NCI-H2029 (cell line): ENCODE measurements at places on chromosomes 5 and 9.

- DNase-seq = no peak
Observed at GRCh38 chr5:132752581-132753125, 5.4 kb downstream of the CCNI2 start.

- no peak for DNase-seq
Observed at GRCh38 chr9:100459963-100460362, 13.0 kb upstream of the TMEFF1 start.

- peak; percentile 38 for DNase-seq
Observed at GRCh38 chr5:94849821-94850736, 231.6 kb downstream of the SLF1 start.

- no peak for DNase-seq
Observed at GRCh38 chr9:109880276-109881169, 100.5 kb downstream of the PALM2AKAP2 start.

DNA sequence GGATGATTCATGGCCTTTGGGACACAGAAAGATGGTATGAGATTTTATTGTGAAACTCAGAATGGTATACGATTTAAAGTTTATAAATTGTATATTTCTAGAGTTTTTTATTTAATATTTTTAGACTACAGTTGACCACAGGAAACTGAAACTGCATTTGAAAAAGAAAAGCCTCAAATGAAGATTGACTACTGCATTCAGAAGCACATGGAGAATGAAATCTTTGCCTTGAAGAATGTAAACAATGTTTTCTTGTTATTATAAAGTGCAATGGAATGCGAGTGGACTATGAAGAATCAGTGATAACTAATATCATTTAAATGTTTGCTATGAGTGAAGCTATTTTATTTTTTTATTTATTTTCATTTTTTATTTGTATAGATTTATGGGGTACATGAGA, 169.1 kb upstream of the CDH18 start:
- DNase-seq = no peak

DNA sequence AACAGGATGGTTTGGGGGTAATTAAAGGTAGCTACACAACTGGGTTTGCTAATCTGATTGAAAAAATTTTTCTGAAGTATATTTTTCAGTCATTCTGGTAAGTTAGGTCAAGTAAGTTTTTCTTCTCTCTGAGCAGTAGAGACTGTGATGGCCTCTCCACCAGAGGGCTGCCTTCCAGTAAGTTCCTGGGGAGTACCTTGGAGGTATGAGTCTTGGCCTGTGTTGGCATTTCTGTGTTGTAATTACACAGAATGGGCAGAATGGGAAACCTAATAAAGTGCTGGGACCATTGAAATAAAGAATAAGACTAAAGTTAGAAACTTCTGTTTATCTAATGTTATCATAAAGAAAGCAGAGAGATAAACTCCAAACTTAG, 430.8 kb downstream of the ARHGEF28 start:
- no peak for DNase-seq

DNA sequence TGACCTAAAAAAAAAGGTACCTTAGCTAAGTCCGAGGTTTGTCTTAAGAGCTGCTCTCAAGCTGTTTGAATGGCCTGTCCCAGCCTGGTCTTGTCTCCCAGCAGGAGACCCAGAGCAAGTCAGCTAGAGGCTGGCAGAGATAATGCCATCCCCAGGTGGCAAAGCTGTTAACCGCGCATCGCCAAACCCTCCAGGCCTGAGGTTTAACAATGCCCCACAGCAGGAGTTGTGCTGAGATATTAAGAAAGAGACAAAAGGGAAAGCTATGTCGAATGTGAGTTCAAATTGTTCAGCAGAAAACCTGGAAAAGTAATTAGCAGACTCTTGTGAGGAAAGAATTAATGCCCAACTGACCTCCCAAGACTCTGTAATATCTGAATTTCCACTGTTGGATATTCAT, 187.1 kb downstream of the FSTL4 start:
- no peak for DNase-seq

GRCh38 chr9:136044971-136045594, 50.0 kb downstream of the NACC2 start:
- DNase-seq = no peak

GRCh38 chr5:181045316-181045715, 5.2 kb downstream of the BTNL9 start:
- DNase-seq = no peak

GRCh38 chr9:35748858-35749514, at the start of the genes GBA2 and RGP1:
GBA2 (minus strand) TSS chr9:35749228; CDS start chr9:35748704, 524 bp downstream.
RGP1 (plus strand) TSS chr9:35749287; CDS start chr9:35749756, 469 bp downstream.
- DNase-seq = peak; percentile 82

GRCh38 chr5:170190436-170191134, 42.2 kb upstream of the C5orf58 start:
- no peak for DNase-seq

DNA sequence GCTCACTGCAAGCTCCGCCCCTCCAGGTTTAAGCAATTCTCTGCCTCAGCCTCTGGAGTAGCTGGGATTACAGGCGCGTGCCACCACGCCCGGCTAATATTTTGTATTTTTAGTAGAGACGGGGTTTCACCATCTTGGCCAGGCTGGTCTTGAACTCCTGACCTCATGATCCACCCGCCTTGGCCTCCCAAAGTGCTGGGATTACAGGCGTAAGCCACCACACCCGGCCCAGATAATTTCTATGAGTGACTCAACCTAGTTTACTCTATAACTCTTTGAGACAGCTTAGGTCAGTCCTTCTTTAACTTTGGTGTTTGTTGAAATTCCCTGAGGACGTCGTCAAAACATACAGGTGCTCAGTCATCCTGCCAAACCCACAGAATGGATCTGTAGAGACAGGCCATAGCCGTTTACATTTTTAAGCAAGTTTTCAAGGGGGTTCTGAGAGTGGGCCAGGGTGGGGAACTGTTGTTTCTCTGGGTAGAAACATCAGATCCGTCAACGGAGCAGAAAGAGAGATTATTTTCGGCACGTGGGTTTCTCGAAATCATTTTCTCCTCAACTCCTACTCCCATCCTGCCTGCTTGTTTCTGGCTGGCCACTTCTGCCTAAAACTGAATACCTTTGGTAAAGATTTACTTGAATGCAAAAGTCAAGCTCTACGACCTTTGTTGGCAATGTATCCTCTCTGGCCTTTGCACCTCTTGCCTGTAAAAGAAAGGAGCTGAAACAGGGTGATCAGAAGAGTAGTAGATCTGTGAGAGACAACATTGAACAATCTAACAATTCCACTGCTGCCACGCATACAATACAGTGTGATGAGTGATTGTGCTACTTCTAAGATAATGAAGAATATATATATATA, 6.0 kb upstream of the BOD1 start:
- DNase-seq = no peak

- no peak for DNase-seq
Observed at GRCh38 chr5:35651002-35651756, 33.5 kb downstream of the SPEF2 start.

- DNase-seq = no peak
Observed at GRCh38 chr5:151451626-151452520, 4.5 kb downstream of the SLC36A1 start.

DNA sequence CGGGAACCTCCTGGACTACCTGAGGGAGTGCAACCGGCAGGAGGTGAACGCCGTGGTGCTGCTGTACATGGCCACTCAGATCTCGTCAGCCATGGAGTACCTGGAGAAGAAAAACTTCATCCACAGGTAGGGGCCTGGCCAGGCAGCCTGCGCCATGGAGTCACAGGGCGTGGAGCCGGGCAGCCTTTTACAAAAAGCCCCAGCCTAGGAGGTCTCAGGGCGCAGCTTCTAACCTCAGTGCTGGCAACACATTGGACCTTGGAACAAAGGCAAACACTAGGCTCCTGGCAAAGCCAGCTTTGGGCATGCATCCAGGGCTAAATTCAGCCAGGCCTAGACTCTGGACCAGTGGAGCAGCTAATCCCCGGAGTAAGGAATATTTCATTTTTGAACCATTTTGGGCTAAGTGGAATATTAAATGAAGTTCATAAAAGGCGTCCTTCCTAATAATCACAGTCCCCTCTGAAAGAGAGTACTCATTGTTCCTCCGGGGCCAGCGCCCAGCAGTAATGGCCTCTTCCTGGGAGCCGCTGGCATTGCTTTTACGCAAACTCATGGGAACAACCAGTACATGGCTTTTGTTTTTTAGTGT, 23.6 kb downstream of the QRFP start:
- DNase-seq = no peak

- no peak for DNase-seq
Observed at GRCh38 chr5:16659536-16659935, 42.7 kb upstream of the RETREG1 start.

GRCh38 chr5:160923936-160924710, 72.1 kb upstream of the ATP10B start:
- peak; percentile 61 for DNase-seq

DNA sequence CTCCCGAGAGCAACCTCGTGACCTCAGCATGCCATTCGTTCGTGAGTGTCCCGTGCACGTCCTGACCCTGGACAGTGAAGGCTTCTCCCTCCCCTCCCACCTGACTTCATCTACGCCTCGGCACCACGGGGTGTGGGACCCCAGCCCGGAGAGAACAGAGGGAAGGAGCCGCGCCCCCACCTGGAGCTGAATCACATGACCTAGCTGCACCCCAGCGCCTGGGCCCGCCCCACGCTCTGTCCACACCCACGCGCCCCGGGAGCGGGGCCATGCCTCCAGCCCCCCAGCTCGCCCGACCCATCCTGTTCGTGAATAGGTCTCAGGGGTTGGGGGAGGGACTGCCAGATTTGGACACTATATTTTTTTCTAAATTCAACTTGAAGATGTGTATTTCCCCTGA, 38.3 kb upstream of the FCN2 start:
- DNase-seq = no peak

GRCh38 chr9:124771867-124772679, 962 bp upstream of the NR6A1 start:
- DNase-seq = peak; percentile 59

DNA sequence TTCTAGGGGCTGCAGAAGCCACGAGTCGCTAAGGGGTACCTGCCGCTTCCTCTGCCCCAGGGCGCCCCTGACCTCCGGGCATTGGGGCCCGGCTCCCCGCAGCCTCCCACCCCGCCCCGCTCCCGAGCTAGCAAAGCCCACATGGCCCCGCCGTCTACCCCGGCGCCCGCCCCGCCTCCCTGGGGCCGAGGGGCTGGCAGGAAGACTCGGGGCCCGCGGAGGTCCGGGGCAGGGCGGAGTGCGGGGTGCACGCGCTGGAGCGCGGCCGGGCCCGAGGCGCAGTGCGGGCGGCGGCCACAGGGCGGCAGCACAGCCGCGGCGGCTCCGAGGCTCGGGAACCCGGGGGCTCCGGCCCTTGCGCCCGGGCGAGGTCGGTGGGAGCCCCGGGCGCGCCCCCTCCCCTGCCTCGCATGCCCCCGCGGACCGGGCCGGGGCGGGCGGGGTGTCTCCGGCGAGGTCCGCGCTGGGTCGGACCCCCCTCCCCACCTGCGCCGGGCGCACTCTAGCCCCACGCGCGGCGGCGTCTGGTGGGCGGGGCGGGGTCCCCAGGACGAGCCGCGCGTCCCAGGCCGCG, 6.7 kb downstream of the NRARP start:
- DNase-seq = no peak

DNA sequence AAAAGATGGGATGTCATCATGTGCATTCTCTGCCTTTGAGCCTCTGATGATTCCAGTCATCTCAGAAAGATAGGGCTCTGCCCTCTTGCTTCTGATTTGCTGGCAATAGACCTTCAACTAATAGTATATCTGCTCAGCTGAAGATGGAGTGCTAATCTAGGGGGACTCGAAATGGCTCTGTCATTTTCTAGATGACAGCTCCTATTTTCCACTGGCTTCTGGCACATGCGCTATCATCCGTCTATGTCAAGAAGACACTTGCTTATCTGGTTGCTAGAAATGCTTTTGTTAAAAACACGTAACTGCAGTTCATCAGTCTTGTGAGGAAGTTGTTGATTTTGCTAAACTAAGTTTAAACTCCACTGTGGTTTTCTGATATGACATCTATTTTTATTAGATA, 265.5 kb upstream of the ZNF608 start:
- no peak for DNase-seq

GRCh38 chr5:160460377-160461049, 38.9 kb downstream of the PTTG1 start:
- no peak for DNase-seq

- DNase-seq = peak; percentile 42
Observed at GRCh38 chr9:137878146-137878941, 762 bp downstream of the CACNA1B start.
